Calu3 (cell line): ENCODE measurements at places on chromosomes 5 and 9.

- DNase-seq = no peak
These were observed 453.2 kb upstream of the NUDT12 start for GRCh38 chr5:104015765-104016164.

GRCh38 chr5:43309637-43310036, 3.6 kb downstream of the HMGCS1 start:
- DNase-seq = peak; percentile 54

- DNase-seq = no peak
These were observed 15.3 kb upstream of the AHRR start for GRCh38 chr5:306011-306805.

DNA sequence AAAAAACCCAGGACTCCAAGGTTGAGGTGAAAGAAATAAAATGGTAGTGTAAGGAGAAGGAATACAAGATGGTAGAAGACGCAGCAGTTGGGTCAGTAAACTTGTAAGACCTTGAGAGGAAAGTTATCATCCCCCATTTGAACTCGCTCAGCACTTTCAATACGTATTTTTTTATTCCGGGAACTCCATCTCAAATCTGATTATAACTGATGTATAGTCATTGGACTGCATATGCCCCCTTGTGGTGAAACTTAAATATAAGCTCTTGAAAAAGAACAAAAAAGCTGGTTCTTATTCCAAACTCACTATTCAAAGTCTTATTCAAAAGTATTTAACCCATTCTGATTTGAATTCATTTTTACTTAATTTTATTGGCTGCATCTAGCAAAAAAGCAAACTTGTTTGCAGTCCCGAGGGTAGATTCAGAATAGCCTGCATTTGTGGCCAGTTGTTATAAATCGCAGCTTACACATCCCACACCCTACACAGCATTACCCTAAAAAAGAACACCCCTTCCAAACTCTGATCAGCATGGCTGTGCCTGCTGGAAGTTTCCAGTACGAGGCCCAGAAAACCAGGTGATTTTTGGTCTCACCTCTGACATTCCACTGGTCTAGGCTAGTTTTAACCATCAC, 118.0 kb downstream of the ESM1 start:
- no peak for DNase-seq
